Endodermal cell (in vitro differentiated cells): ENCODE measurements at places on chromosomes 13 and 19.

DNA sequence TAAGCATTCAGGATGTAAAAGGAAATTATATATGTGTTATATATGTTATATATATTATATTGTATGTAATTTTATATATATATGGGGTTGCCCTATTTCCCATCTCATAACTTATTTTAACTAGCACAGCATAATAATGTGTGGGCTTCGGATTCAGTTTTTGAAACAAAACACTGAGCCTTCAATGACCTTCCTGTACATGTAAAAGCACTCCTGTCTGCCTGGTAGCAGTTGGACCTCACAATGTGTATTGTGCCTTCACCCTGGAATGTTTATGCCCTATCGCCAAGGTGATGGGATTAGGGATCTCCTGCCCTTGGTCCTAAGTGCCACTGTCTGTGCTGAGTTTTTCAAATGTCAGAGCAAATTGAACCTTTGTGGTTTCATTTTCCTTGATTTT lies 968.8 kb downstream of the TUBA3C start:
- no peak for DNase-seq

DNA sequence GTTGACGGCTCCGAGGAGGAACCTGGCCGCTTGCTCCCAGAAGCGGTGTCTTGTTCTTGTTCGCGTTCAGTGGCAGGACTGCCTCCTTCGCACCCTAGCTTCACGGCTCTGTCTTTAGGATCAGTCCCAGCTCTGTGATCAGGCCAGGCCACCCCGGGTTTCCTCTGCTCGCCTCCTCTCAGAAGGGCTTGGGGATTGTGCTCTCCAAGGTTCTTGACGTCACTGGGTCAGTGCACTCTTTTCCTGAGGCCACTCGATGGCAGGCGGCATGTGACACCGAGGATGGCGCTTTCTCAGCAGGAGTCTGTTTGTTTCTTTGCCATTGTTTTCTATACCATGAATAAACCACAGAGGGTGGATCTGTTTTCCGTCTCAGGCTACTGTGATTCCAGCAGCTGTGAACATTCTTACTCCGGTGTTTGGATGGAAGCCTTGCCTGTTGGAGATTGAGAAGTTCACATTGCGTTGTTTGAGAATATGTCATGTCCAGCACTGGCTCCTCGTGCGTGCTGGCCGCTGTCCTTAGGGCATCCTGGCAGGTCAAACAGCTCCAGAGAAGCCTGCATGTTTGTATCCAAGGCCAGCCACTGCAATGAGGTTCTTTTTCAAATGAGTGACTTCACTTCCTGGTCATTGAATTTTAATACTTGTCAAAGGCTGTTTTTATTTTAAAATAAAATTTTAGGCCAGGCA lies 44.5 kb downstream of the SLC7A9 start:
- no peak for DNase-seq

- DNase-seq = no peak
Measured at GRCh38 chr13:57932061-57932460, 300.5 kb downstream of the PCDH17 start.

- no peak for DNase-seq
Measured at GRCh38 chr19:38216785-38217641, 7.0 kb downstream of the DPF1 start.

DNA sequence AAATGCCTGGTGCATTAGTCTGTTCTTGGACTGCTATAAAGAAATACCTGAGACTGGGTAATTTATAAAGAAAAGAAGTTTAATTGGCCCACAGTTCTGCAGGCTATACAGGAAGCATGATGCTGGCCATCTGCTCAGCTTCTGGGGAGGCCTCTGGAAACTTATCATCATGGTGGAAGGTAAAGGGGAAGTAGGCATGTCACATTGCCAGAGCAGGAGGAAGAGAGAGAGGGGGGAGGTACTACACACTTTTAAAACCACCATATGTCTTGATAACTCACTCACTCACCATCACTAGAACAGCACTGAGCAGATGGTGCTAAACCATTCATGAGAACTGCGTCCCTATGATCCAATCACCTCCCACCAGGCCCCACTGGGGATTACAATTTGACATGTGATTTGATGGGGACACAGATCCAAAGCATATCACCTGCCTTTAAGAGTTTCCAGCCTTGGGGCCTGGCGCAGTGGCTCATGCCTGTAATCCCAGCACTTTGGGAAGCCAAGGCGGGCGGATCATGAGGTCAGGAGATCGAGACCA lies 219.0 kb downstream of the KATNAL1 start:
- DNase-seq = no peak

- DNase-seq = no peak
Measured at GRCh38 chr13:84121456-84121855, 239.2 kb upstream of the SLITRK1 start.

GRCh38 chr13:50334115-50334778 lies 319.0 kb downstream of the KCNRG start:
- DNase-seq = no peak

GRCh38 chr13:113968463-113969310 lies 5.2 kb downstream of the C13orf46 start:
- no peak for DNase-seq

- DNase-seq = no peak
Measured at GRCh38 chr13:85512421-85512820, 286.8 kb downstream of the SLITRK6 start.

DNA sequence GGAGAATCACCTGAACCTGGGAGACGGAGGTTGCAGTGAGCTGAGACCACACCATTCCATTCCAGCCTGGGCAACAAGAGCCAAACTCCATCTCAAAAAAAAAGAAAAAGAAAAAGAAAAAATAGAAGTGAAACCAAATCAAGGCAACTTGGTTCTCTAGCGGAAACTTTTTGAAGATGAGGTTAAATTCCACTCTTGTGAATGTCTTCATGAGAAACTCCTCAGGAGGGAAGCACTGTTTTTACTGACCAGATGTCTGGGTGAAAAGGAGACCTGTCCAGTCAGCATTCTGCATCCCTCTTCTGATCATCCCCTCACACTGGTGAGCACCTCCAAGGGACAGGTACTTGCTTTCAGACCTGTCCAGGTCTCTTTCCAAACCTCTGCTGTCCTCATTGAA lies 15.8 kb downstream of the BRD4 start:
- no peak for DNase-seq

DNA sequence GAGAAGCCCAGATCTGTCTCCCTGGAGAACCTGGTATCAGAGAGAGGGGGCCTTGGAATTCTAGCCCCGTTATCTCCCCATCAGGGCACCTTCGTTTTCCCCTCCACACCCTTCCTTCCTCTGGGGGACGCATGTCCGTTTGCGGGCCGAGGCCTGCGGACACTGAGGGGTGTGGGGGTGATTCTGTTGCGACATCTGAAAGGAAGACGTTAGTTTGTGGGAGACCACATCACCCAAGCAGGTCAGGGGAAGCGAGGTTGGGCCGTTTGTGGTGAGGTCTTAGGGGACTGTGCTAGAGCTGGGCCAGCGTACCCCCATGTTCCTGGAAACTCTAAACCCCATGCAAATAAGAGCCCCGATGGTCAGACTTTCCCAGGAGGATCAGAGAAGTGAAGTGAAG lies 3.7 kb upstream of the HSH2D start:
- DNase-seq = no peak

GRCh38 chr13:63463782-63464610 lies 2048.3 kb upstream of the PCDH20 start:
- no peak for DNase-seq

DNA sequence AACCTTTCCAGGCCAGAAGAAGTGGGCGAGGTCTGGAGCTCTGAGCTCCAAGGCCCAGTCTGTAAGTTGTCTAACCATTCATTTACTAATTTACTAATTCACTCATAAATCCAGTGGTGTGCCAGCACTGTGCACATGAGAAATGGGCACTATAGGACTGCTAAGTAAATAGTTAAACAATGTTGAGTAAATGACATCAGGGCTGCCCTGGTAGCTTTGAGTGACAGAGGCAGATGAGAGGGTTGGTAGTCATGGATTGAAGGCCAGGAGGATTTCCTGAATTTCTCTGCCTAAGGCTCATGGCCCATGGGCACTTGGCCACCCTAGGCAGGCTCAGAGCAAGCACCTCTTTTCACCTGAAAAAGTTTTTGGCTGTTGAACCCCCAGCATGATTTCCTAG lies 216.9 kb upstream of the RXFP2 start:
- DNase-seq = no peak

DNA sequence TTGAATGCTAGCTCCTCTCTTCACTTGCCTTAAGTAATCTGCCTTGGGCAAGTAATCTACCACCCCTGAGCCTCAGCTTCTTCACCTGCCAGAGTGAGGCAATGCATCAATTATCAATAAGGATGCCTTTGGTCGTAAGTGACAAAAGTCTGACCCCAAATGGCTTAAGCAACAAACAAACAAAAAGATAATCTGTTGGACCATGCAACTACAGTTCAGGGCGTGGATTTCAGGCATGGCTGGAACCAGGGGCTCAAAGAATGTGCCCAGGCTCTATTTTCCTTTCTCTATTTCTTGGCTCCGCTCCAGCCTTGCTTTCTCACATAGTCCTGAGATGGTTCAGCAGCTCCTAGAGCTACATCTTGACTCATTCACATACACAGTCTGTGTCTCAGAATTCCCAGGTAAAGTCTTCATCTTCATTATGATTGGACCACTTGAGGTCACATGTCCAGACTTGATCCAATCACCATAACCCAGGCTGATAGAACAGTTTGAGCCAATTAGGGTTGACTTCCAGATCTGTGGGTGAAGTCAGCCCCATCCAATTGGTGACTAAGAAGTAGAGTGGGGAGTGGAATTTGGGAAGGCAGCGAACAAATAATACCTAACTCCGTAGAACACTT lies 29.6 kb downstream of the ACSBG2 start:
- no peak for DNase-seq

DNA sequence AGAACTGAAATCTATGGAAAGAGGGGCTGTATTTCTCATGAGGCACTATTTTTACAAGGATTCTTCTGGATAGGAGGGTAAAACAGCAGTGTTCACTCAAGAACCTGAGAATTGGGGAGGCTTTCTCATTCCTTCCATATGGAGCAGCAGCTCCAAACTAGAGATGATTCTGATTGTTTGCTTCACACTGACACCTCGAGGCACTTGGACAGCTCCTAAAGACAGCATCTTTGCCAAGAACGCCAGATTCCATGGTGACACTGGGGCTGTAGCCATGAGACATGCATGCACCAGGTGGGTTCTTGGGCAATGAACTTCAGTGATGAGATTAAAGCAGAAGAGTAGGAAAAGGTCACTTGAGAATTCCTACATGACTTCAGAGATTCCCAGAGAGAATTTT lies 361.5 kb upstream of the HTR2A start:
- DNase-seq = no peak

DNA sequence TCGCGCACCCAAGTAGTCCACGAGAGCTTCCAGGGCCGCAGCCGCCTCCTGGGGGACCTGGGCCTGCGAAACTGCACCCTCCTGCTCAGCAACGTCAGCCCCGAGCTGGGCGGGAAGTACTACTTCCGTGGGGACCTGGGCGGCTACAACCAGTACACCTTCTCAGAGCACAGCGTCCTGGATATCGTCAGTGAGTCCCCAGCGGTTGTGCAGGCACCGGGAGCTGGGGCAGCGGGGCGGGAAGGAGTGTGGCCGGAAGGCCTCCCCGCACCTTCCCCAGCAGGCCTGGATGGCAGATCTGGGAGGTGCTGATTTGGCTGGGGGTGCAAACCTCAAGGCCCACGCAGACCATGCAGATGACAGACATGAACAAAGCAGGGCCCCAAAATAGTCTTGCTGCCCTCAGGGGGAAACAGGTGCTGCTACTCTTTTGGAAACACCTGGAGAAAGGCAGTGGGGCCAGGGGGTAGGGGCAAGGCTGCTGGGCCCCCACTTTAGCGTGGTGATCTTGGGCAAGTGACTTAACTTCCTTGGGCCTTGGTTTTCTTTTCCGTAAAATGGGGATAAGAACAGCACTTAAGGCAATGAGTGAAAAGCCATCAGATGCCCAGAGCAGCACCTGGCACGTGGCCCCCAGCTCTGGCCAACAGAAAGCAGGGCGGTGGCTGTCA lies 4.0 kb downstream of the MAG start:
- peak; percentile 70 for DNase-seq

DNA sequence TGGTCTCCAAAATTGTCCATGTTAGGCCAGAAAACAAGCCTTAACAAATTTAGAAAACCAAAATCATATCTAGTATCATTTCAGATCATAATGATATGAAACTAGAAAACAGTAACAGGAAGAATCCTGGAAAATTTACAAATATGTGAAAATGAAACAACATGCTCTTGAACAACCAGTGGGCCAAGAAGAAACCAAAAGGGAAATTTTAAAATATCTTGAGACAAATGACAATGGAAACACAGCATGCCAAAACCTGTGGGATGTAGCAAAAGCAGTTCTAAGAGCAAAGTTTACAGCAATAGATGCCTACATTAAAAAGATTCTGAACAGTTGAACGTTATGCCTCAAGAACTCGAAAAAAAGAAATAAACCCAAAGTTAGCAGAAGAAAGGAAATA lies 32.6 kb downstream of the VWA8 start:
- DNase-seq = no peak

DNA sequence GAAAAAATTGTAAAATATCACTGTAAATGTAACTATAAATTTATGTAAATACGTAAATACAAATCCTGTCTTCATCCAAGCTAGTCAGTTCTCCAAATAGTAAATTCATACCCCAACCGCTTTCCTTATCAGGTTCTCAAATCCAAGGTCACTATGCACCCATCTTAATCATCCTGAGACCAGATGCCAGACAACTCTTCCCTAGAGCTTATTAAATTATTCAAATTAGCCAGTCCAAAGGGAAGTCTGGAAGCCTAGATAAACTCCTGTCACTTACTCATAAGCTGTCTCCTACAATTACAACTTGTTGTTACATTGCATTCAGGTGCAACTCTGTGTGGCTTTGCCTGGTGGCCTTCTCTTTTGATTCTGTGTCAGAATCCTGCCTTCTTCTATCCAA lies 836.1 kb upstream of the PCDH20 start:
- no peak for DNase-seq

DNA sequence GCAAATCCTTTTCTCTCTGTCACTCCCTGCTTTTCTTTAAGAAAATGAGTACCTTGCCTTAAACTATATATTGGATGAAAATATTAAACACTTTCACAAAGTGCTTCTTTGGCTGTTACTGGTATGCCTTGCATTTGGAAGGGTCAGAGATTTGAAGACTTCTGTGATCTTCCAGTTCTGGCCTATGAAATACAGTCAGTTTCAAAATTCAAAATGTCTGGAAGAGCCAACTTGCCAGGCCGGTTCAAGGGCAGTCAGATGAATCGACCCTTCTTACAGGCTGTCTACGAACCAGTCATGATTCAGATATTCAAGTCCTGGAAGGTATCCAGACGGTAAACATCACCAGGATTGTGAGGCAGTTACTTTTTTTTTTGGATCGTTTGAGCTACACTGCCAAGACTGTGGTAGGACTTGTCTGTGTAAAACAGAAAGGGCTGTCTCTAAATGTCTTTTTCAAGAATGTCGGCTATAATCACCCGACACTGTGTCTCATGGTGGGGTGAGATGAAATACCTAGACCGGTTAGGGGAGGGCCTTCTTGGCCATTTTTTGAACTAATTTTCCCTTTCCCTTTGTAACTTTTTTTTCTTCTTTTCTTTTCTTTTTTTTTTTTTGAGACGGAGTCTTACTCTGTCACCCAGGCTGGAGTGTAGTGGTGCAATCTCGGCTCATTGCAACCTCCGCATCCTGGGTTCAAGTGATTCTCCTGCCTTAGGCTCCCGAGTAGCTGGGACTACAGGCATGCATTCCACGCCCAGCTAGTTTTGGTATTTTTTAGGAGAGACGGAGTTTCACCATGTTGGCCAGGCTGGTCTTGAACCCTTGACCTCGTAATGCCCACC lies 11.2 kb downstream of the ACTN4 start:
- no peak for DNase-seq
